ENCODE measurements at places on chromosomes 1 and 21.

GRCh38 chr1:150720703-150721102 lies at the start of gene HORMAD1:
Gene HORMAD1, minus strand, starts transcription at chr1:150720895. Its CDS starts 1,390 bp downstream, at chr1:150719505.
- no peak for DNase-seq

GRCh38 chr21:44666401-44667320 lies at the start of gene KRTAP12-2:
Gene KRTAP12-2, minus strand, starts transcription at chr21:44666927. Its CDS starts 41 bp downstream, at chr21:44666886.
- DNase-seq: no peak

DNA sequence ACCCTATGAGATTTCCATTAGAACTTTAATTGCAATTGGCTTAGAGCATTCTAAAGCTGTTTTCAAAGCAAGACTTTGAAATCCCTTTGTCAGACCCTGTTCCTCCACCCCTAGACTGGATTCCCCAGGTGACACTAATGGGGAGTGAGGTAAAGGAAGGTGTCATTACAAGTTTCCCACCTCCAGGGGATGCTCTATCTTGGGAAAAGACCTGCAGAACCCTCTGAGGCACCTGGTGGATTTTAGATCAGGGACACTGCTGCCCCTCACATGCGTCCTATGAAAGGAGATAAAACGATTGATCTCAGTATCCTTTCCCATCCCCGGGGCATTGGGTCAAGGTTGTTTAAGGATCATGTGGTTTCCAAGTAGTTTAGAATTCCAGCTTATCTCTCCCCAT lies 80.3 kb upstream of the RGS4 start:
- DNase-seq: no peak

DNA sequence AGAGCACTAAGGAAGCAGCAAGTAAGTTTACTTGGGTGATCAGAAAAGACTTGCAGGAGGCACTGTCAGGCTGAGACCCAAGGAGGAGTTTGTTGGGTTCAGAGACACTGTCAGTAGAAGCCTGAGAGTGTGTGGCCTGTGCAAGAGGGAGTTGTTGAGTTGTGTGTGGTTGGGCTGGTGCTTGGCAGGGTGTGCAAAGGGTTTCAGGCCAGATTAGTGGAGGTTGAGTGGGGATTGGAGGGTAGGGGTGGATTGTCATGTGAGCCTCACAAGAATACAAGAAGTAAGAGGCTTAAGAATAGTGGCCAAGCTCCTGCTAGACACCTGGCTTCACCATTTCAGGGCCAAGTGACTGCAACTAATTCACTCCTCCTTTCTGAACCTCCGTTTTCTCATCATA lies 8.9 kb upstream of the KIF21B start:
- no peak for DNase-seq

- DNase-seq: peak; percentile 88
Observed at GRCh38 chr1:167219646-167220536, 795 bp upstream of the POU2F1 start.

- DNase-seq: no peak
Observed at GRCh38 chr1:64595871-64596515, 126.1 kb downstream of the CACHD1 start.

GRCh38 chr1:169964206-169964605 lies 70.5 kb upstream of the SCYL3 start:
- DNase-seq: no peak

GRCh38 chr1:38175121-38175520 lies 128.5 kb upstream of the POU3F1 start:
- DNase-seq: no peak

DNA sequence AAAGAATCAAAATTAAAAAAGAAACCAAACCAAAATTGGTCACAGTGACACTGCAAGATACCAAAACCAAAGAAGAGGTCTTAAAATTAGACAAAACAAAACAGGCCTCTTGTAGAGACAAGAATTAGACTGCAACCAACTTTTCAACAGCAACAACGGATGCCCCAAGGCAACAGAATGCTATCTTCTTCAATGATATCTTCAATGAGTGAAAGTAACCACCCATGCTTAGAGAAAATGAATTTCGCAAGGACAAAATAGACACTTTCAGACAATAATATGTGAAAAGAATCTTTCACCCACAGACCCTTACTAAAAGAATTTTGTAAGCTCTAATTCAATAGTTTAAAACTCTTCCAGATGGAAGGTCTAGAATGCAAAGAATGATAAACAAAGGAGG lies 41.7 kb downstream of the USP48 start:
- no peak for DNase-seq

DNA sequence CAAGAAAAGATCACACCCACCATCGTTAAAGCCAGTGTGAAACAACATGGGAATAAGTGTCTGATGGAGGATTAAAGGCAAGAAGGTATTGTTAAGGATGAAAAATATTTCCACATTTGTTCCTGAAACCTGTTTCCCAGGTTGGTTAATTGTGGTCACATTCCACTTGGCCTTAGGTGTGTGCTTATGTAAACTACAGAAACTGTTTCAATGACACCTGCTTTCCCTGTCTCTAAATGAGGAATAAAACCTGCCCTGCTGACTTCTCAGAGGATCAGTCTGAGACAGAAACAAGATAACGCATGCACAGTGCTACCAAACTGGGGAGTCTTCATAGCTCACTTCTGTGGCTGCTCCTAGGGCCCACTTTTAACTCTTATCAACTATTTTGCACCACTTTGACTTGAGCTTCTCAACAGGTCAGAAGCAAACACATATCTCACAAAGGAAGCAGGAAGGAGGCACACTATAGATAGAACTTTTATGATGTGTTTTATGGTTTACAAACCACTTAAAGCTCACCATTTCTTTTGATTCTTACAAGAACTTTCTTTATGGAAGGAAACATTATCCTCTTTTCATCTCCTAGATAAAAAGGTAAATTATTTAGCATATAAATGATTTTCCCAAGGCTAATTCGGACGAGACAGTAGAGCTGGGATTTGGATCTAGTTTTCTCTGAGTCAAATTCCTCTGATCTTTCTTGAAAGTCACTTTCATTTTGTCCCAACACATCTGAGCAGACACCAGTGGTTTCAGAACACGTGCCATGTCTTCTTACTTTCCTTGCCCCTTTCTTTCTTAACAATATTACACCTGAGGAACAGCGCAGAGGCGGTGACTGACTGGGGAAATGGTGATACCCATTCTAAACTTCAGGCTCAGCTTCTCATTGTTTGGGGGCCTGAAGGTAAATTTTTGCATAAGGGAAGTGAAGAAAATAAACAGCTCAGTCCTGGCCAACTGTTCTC lies 33.4 kb downstream of the CYP2J2 start:
- no peak for DNase-seq

- DNase-seq: no peak
Observed at GRCh38 chr1:83098791-83099190, 900.1 kb downstream of the TTLL7 start.

GRCh38 chr1:244822878-244823277 lies 12.6 kb upstream of the COX20 start:
- DNase-seq: no peak

DNA sequence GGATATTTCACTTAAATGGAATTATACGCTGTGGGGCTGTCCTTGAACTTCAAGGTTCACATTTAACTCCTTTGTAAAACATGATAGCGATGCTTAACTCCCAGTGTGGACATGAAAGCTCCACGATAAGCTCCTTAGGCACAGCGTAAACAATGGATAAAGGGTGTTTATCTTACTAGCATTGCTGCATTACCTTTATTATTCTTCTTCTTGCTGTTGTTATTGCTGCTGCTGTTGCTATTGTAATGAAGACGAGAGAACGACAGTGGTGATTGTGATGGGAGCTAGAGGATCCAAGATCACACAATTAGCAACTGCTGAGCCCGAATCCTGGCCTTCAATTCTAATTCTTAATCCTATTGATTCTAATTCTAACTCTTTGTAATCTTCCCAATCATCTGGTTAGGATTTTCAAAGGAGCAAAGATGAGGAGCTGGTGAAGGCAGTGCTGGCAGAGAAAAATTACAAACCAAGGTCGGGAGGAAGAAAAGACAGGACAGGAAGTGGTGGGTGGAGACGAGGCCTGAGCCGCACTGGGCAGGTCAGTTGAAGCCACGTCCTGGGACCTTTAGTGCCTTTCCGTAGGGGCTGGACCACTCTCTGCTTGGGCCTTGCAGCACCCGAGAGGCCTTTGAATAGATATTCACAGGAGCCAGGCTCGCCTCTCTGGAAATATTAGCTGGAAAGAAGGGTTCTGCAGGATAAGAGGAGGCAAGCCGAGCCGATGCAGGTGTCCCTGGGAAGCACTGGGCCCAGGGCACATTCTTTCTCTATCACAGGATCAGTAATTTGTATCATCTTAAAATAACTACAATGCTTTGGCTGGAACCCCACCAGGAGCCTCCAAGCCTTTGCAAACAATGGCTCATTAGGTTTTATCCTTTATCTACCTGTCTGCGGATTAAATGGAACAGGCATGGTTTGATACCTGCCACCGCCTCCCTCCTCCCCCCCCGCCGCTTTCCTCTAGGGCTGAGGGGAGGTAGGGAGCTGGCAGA lies 571.6 kb downstream of the AJAP1 start:
- no peak for DNase-seq

DNA sequence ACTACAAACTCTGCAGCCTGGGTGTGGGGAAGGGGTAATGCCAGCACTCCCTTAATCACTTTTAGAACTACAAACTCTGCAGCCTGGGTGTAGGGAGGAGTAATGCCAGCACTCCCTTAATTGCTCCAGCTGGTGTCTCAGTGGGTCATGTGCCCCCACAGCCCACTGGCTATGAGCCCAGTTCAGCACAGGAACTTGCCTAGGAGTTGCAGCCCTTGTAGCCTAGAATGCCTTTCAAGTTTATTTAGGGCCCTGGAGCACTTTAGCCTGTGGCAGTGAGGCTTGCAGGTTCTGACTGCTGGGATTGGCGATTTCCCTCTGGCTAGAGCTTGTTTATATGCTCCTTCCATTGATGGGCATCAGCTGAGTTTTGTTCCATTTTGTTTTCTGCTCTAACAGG lies 17.1 kb downstream of the VN1R5 start:
- DNase-seq: no peak

GRCh38 chr1:182211386-182211785 lies 149.9 kb upstream of the ZNF648 start:
- peak; percentile 32 for DNase-seq

- DNase-seq: no peak
Observed at GRCh38 chr1:153984123-153984894, 1.8 kb downstream of the RAB13 start.

DNA sequence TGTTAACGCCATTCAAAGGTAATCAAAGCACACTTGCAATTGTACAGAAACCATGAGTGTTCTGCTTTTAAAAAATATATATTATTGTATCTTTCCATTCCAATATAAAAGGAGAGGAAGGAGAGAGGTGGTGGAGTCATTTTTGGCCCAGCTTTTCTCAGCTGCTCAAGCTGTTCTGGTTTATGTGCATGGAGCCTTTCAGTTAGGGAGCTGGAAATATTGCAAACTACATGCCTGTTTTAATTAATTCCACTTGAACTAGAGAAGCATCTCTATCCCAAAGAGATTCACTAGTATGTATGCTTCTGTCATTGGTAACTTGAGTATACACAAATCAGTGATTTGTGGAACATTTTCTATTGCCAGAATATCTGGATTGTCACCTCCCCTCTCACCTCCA lies 28.5 kb upstream of the C1orf105 start:
- no peak for DNase-seq

DNA sequence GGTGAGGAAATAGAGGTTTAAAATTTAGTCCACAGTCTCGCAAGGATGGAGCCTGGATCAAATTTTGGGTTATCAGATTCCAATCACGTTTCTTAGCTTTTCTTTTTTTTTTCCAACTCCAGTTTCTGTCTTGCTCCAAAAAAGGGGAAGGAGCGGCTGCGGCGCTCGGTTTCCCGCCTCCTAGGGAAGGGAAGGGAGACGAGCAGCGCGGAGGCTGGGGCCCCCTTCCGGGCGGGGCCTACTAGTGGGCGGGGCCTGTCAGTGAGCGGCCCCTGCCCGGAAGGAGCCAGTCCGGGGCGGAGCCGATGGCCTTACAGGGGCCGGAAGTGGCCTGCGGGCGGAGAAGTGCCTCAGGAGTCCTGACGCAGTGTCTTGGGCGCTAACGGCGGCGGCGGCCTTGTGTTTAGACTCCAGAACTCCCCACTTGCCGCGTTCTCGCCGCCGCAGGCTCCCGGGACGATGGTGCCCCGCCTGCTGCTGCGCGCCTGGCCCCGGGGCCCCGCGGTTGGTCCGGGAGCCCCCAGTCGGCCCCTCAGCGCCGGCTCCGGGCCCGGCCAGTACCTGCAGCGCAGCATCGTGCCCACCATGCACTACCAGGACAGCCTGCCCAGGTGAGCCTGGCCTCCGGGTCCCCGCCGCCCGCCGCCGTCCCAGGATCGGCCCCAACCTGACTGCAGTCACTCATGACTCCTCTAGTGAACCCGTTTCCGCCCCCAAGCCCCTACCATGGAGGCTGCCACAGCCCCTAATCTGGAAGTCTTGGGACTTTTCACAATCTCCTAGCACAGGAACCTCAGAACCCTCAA lies at the start of gene CPT2:
Gene CPT2, plus strand, starts transcription at position 340 of the 806 bp plus-strand sequence. Its CDS starts 120 bp downstream, at position 460.
- DNase-seq: peak; percentile 94

- DNase-seq: no peak
Observed at GRCh38 chr1:30166174-30166573, 557.2 kb downstream of the MATN1 start.

- DNase-seq: no peak
Observed at GRCh38 chr1:1982379-1983232, 21.0 kb downstream of the CFAP74 start.

GRCh38 chr1:61506236-61506635 lies 218.7 kb downstream of the TM2D1 start:
- DNase-seq: no peak

DNA sequence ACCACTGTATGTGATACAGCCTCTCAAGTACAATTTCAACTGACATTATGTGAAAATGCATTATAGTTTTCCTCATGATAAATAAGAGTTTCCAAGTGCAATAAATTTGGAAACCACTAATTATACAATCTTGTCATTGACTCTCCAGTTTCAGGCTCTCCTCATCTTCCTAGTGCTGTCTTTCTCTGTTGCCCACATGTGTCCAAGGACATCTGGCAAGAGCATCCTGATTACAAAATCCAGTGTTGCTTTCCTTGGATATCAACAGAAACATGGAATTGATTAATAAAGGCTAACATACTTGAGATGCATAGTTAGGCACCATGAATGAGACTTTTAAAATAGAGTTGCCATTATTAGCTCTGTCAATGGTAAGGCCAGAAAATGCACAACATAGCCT lies 15.6 kb upstream of the MAP10 start:
- no peak for DNase-seq

DNA sequence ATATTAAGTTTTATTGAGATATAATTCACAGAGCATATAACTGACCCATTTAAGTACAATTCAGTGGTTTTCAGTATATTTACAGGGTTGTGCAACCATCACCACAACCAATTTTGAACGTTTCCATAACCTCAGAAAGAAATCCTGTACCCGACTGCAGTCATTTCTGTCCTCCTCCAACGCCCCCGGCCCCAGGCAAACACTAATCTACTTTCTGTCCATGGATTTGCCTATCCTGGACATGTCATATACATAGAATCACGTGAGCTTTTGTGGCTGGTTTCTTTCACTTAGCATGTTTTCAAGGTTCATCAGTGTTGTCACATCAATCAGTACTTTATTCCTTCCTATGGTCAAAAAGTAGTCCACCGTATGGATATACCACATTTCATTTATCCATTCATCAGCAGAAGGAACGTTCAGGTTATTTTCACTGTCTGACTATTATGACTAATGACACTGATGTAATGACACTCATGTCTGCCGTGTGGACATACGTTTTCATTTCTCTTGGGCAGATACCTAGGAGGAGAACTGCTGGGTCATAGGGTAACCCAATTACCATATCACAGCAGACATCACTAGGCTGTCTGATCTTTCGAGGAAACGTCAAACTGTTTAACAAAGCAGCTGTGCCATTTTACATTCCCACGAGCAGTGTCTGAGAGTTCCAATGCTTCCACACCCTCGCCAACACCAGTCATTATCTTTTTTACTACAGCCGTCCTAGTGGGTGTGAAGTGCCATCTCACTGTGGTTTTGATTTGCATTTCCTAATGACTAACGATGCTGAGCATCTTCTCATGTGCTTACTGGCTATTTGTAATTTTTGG lies 30.8 kb downstream of the MRPL37 start:
- peak; percentile 88 for DNase-seq

All from hematopoietic multipotent progenitor cell treated with erythropoietin and hydrocortisone succinate and interleukin-3 and kit ligand, for 8 days (in vitro differentiated cells).